ENCODE measurements at places on chromosomes 6 and 20.

DNA sequence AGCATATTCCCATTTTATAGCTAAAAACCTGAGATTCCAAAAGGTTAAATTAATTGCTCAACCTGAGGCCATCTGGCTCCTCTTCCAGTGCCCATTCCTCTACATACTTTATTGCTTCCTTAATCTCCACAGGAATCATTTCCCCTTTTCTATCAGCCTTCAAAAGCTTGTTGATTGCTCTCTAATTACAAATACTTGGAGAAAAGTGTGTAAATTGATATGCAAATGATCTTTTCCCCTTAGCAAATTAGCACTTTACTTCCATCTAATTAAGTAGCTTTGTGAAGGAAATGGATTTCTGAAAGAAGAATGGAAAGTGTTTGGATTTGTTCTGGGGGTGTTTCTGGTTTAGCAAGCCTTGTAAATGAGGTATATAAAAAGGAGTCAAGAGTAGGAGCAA is 323.3 kb downstream of the GRIK2 start:
- no peak for DNase-seq

DNA sequence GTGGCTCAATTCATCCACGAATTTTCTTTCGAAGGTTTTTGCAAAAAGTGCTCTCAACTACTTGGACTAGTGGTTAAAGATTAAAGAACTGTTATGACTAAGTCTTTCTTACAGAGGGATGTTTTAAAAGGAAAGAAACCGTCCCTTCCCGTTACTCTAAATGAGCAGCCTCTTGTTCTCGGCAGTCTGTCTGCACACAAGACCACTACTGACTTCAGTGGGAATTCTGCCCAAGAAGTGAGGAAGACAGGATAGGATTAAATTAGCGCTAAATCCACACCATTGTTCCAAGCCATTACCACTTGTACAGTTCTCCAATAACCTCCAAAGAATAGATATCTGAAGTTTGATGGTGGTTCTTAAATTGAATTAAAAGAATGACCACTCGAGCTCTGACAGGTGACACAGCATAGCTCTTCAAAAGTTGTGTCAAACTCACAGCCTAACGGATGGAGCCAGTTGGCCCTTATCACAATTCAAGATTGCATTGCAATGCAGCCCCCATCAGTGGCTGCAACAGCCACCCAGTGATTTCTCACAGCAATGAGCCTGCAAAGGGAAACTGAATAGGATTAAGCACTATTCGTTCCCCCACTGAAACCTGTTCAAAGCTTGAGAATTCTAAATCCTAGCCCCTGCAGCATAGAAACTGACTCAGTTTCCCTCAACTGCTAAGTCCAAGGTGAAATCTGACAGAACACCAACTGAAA is 1.8 kb downstream of the EPB41L2 start:
- peak; percentile 61 for DNase-seq

DNA sequence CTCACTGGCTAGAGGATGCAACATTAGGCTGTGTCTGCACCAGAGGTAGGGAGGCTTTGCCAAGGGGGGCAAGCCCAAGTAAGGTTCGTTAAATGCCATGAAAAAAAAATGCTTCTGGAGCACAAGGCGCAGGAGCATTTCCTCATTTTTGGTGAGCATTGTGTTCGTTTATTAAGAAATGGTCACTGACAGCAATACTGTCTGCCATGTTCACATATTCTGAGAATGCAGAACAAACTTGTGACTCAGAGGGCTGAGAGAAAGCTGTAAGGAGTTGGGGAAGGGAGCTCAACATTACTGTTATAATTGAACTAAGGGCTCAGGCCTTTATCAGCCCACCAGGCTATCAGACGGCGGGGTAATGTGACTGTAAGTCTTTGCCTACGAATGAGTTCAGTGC is 465.4 kb upstream of the BTBD3 start:
- DNase-seq, result no peak

- peak; percentile 54 for DNase-seq
Measured at GRCh38 chr6:141677598-141678211, 455.0 kb upstream of the GJE1 start.

DNA sequence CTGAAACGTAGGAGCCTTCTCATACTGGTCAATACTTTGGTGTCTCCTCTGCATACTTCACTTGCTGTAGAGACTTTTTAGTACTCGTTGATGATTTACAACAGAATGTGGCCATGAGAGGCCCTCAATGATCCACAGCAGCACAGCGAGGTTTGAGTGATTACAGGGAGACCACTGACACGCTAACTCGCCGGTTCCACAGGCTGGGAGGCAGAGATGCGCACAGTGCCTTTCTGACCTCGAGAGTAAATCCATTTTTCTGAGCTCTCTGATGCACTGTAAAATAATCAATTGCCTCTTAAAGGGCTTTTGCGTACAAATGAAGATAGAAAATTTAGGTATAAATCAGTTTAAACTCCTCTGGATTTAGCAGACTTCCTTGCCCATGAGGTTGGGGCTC is 56.2 kb upstream of the TBC1D7 start:
- no peak for DNase-seq

- no peak for DNase-seq
Measured at GRCh38 chr6:125002406-125002741, 40.1 kb downstream of the RNF217 start.
